NCI-H2081 treated with DMSO at 0.1 percent for 48 hours (cell line): ENCODE measurements at places on chromosomes 3 and 15.

DNA sequence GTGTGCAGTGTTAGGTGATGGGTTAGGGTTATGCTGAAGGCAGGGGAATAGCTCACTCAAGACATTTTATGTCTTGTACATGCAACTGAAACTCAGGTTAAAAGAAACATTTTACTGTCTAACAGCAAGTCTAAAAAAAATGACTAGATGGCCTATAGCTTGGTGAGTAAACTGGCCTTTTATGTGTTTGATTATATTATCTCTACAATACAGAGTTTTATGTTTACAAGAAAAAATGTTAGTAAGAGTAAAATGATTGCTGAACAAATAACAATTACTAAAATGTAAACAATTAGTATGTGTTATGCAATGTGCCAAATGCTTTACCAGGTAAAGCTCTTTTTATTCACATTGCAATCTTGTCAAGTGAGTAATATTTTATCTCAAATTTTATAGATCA lies 1039.6 kb downstream of the ROBO2 start:
- DNase-seq = no peak

DNA sequence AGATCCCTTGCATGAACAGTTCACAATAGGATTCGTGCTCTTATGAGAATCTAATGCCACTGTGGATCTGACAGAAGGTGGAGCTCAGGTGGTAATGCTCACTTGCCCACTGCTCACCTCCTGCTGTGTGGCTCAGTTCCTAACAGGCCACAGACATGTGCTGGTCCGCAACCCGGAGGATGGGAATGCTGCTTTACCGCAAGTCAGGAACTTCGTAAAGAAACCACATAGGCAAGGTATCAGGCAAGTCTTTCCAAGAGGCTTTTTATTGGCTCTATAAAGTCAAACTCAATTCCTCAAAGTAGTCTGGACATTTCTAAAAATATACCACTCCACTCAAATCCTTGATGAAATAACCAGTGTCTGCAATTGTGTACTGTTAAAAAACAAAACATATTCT lies 56.1 kb downstream of the OSTN start:
- DNase-seq = no peak

GRCh38 chr15:32096916-32097617 lies 66.8 kb downstream of the CHRNA7 start:
- no peak for DNase-seq

GRCh38 chr3:4571690-4572334 lies 78.7 kb downstream of the ITPR1 start:
- DNase-seq = no peak

DNA sequence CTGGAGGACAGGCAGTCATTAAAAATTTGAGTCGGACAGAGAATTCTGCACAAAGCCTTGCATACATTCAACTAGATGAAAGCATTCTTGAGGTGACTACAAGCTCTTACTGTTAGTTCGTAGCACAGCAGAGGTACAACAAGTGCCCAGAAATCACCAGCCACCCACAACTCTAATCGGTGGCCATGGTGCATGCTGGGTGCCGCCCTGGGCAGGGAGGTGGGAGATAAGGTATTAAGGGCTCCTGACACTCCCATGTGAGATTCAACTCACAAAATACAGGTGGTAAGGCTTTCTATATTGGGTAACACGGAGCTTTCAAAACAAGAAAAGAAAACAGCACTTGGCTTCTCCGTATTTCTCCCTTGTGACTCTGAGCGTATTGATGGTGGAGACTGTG lies 66.0 kb downstream of the MEIS2 start:
- DNase-seq = no peak

GRCh38 chr3:110579840-110580550 lies 491.6 kb upstream of the NECTIN3 start:
- DNase-seq = no peak

DNA sequence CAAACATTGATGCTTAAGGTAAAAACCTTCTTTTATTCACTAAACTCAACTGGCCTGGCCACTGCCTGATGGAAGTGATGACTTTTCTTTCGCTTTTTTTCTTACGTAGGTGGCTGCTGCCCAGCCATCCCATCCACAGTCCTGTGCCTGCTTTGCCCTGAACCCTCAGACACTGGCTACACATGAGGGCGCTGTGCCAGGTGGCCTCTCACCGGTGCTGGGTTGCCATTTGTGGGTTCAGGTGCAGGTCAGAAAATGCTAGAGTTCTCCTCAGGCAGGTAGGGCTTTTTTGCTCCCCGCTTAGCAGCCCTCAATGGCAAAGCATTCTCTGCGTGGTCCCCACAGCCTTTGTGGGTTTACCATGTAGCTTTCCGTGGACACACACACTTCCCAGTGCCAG lies 88.3 kb upstream of the PRR23E start:
- no peak for DNase-seq

- no peak for DNase-seq
These were observed 16.6 kb downstream of the PAQR9 start for GRCh38 chr3:142946861-142947260.

DNA sequence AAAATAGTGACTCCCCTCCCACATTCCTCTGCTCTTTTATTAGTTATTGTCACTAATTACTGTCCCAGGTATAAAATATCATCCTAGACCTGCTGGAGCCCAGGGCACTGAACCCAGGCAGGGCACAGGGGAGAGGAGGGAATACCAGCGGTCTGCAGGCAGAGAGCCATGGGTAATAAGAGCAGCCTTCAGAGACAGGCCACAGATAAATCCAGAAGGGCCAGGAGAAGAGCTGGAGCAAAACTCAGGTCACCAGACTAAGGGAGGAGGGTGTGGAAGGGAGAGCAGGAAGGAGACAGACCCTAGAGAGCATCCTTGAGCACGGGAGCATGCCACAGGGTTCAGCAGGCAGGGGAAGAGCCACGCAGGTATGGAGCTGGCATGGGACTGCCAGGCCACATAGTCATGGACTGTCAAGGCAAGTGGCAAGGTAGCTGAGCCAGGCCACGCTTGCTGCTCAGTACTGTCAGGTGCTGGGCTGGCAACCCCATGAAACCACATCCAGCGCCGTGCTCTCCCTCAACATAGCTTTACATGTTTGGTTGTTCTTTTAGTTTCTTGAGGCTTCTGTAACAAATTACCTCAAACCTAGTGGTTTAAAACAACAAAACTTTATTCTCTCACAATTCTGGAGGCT lies 15.6 kb upstream of the CAPN3 start:
- DNase-seq = no peak

DNA sequence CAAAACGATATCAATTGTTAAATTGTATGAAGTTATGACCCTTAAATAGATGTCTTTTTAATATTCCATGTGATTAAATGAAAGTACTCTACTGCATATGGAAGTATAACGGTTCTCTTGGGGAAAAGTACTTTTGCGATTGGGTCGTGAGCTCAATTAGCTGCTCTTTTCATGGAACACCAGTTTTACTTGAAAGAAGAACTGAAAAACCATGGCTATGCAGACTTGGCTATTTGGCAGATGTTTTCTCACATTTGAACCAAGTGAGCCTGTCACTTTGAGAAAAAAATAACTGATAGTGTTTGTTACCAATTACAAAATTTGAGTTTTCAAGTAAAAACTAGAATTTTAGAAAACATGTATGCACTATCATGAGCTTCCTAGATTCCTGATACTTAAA lies 5.9 kb upstream of the INAFM2 start:
- DNase-seq = no peak

DNA sequence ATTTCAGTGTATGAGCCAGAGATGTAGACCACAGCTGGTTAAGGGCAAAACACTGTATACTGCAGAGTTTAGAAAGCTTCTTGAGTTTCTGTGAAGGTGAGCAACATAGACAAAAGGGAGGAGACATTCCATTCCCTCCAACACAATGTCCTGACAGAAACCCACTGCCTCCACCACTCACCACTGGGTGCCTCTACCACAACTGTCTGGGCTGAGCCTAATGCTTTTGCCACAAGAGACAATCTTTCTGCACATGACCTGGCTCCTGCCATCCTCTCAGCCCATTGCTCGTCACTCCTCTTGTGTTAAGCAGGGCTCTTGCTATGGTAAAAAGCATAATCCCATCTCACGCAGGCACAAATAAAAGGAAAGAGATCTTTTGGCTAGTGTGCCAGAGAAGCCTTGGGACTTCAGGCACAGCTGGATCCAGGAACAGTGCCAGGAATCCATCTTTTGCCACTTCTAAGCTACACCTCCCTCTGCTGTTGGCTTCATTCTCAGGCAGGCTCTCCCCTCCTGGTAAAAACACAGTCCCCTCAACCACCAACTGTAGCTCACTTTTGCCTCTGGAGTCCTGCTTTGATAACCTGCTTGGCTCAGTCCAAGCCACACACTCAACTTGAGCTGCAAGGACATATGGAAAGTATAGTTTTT lies 140.6 kb upstream of the PRR20G start:
- DNase-seq = peak; percentile 56

DNA sequence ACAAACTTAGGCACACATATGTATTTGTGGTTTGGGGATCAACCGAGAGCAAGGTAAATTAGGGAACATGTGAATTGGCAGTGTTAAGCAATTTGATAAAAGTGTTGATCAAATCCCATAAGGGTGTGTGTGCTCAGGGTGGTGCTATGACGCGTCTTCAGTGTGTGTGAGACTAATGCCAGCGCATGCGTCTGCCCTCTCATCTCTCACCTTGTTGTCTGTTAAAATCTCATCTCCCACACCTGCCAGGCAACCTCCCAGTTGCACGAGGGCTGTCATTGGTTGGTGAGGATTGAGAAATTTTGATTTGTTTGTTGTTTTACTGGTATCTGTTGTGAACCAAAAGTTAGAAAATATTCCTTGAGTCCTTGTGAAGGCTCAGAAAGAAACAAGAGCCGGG lies 137.2 kb upstream of the ICE2 start:
- DNase-seq = no peak

- no peak for DNase-seq
These were observed 1072.0 kb downstream of the NSUN3 start for GRCh38 chr3:95134693-95135413.

DNA sequence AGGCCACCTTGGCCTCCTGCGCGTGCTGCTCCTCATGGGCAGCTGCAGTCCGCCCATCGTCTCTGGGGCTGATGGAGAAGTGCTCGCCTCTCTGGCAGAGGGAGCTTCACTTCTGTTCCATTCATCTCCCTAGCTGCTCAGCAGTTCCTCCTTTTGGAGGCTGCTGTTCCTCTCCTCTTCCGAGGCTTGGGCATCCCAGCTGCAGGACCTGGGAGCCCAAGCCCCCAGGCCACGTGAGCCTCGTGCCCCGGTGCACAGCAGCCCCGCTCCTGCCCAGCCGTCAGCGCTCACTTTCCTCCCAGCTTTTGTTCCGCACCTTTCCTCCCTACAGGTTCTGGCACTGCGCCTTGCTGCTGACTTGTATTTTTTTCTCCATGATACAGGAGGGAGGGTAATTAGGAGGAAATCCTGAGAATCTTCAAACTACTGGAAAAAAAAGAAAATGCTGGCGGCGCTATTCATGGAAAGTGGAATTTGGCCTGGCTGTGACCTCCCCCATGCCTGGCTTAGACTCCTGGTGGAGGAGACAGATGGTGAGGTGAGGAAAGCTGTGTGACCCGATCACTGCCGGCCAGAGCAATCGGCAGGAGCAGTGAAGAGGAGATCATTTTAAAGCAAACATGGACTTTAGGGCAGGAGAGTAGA lies 210.1 kb downstream of the CHST2 start:
- DNase-seq = no peak

DNA sequence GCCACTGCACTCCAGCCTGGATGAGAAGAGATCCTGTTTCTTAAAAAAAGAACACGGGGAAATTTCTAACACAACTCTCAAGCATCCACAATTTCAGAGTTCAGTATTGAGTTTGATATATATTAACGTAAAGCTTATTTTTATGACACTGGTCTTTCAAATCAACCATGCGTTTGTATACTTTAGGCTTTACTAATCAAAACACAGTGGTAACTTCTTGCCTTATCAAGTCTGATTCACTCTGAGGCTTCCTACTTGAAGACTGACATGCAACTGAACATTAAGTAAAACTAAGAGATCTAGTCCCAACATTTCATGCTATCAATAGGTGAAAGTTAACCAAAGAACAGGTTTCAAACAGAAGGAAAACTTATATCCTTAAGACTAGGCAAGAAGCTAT lies 46.7 kb downstream of the PRTG start:
- no peak for DNase-seq

- DNase-seq = no peak
These were observed 35.8 kb upstream of the SLC6A11 start for GRCh38 chr3:10780243-10780642.

DNA sequence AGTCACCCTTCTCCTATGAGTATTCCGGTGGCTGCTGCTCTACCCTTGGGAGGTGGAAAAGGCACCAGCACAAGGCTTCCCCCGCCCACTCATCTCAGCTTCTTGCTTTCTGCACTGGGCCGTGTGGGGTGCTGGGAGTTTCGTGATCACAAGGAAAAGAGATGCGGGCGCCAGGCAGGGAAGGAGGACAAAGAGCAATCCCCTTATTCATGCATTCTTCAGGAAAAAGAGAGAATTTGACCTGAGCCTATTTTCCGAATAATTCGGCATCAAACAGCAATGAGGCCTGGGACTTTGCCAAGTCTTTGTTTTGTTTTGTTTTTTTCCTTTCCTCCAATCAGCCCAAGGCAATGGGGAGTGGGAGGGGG lies 102.2 kb upstream of the LPP start:
- no peak for DNase-seq

DNA sequence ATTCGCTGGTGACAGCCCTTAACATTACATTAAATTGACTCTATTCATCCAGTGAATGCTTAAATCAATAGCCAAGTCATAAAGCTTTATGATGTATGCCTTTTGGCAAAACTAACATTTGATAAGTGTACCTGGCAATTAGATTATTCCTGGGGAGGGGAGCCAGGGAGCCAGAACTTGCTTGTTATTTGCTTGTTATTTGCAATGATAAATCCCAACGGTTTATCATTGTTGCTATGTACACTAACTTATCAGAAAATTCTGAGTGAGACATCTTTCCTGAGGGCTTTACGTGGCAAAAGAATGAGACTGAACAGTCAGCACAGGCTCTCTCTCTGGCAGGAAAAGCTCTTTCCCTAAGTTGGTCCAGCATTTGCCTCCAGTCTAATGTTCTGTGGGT lies 35.8 kb upstream of the FBN1 start:
- DNase-seq = no peak

- DNase-seq = no peak
These were observed 143.1 kb downstream of the DIPK2A start for GRCh38 chr3:144114767-144115166.

GRCh38 chr3:139674571-139675260 lies 3.1 kb downstream of the NMNAT3 start:
- no peak for DNase-seq

- DNase-seq = no peak
These were observed 180.5 kb downstream of the THSD4 start for GRCh38 chr15:71295603-71296314.

GRCh38 chr3:29978036-29978435 lies 628.4 kb upstream of the TGFBR2 start:
- no peak for DNase-seq

DNA sequence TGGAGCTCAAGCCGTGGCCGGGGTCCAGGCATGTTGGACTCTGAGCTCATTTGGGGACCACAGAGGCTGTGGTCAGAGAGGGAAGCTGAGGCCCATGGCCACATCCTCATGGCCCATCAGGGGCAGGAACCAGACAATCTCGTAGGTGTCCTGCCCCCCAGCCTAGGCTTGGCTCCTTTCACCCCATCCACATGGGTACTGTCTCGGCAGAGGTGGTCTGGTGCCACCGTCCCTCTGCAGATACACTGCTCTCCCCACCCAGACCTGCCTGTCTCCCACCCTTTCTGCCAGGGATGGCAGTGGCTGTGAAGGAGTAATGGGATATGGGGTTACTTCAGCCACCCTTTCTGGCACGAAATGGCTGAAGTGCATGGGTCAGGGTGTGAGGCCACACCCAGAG lies 7.9 kb downstream of the PRSS50 start:
- no peak for DNase-seq
